ENCODE measurements at places on chromosomes 5 and 9.
A peak's percentile ranks its signal among the peaks of the same experiment; 100 is the strongest.

DNA sequence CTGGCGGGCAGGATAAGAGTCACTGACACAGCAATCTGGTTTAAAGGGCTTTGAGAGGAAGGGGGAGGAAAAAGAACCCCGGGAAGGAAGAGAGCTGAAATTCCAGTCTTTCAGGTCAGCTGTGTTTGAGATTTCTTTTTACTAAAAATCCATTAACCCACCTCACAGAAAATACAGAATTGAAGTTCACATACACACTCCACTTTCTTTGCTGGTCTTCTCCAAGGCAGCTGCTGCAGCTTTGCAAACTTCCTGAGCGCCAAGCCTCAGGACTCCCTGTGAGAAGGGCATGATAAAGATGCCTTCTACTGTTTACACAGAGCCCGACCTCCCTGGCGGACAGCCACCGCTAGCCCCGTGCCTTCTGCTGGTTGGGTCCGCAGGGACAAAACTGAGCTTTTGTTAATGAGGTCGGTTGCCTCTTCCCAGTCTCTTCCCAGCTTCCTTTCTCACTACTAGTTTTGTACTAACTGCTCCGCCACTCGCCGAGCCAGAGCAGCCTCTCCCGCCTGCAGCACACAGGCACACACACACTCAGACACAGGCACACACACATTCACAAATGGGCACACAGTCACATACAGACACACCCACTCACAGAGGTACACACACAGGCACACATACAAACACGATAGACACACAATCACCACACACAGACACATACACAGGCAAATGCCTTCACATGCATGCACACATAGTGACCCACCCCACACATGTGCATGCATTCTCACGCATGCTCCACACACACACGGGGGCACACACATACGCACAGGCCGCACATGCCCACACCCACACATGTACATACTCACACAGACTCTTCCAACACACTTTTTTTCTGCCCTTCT lies at the start of gene FREM1:
FREM1 (minus strand) TSS at position 468 of the 845 bp plus-strand sequence. CDS start 41,451 bp downstream, outside the sequence.
- H3K27ac ChIP-seq: peak within 1 kb of the TSS; percentile 44
- DNase-seq: peak; percentile 80
- H3K27me3 ChIP-seq: no peaks in the 10 kb centered on the region
- peaks cover 46% of the 10 kb centered on the region for H3K4me1 ChIP-seq

GRCh38 chr9:82424599-82425120 lies 436.1 kb downstream of the SPATA31D1 start:
- H3K27ac ChIP-seq: no peak overlapping the region
- H3K4me3 ChIP-seq: no peak overlapping the region
- no peaks in the 10 kb centered on the region for H3K4me1 ChIP-seq

GRCh38 chr9:96241391-96241809 lies 60.6 kb downstream of the HSD17B3 start:
- no peak overlapping the region for H3K27ac ChIP-seq
- H3K4me3 ChIP-seq: no peak overlapping the region
- H3K27me3 ChIP-seq: no peaks in the 10 kb centered on the region
- H3K4me1 ChIP-seq: no peaks in the 10 kb centered on the region

- DNase-seq: no peak
- H3K4me1 ChIP-seq: no peaks in the 10 kb centered on the region
- peaks cover 83% of the 10 kb centered on the region for H3K36me3 ChIP-seq
- H3K27ac ChIP-seq: no peak overlapping the region
- no peaks in the 10 kb centered on the region for H3K27me3 ChIP-seq
These were observed 18.0 kb downstream of the POLR1E start for GRCh38 chr9:37503736-37504135.

DNA sequence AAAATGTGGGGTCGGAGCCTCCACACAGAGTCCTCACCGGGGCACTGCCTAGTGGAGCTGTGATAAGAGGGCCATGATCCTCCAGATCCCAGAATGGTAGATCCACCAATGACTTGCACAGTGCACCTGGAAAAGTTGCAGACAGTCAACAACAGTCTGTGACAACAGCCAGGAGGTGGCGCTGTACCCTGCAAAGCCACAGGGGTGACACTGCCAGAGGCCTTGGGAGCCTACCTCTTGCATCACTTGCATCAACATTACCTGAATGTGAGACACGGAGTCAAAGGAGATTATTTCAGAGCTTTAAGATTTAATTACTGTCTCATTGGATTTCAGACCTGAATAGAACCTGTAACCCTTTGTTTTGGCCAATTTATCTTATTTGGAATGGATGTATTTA lies 614.1 kb upstream of the CDH9 start:
- no peak overlapping the region for H3K4me3 ChIP-seq
- DNase-seq: no peak
- no peaks in the 10 kb centered on the region for H3K27me3 ChIP-seq
- no peaks in the 10 kb centered on the region for H3K4me1 ChIP-seq
- H3K27ac ChIP-seq: no peak overlapping the region

DNA sequence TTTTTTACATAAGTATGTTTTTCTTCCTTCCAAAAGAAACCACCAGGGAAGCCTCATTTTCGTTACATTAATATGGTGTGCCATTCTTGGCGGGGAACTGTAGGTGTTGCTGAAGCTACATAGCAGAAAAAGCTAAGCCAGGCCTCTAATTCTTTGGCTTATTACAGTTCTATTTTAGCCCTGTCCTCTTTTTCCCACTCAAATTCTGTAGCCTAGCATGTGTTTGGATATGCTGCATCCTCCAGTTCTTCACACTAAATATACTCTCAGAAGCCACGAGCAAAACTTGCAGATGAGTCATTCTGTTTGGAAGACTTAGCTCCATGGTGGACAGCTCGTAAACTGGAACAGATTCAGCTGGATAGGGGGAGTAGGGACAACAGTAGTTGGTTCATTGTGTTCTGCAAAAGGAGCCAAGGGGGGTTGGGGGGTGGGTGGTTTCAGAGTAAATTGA lies 369.4 kb downstream of the TMEM161B start:
- peak; percentile 70 for DNase-seq
- no peak overlapping the region for H3K4me3 ChIP-seq
- H3K27me3 ChIP-seq: no peaks in the 10 kb centered on the region
- H3K27ac ChIP-seq: no peak overlapping the region
- no peaks in the 10 kb centered on the region for H3K4me1 ChIP-seq
- H3K36me3 ChIP-seq: no peaks in the 10 kb centered on the region

DNA sequence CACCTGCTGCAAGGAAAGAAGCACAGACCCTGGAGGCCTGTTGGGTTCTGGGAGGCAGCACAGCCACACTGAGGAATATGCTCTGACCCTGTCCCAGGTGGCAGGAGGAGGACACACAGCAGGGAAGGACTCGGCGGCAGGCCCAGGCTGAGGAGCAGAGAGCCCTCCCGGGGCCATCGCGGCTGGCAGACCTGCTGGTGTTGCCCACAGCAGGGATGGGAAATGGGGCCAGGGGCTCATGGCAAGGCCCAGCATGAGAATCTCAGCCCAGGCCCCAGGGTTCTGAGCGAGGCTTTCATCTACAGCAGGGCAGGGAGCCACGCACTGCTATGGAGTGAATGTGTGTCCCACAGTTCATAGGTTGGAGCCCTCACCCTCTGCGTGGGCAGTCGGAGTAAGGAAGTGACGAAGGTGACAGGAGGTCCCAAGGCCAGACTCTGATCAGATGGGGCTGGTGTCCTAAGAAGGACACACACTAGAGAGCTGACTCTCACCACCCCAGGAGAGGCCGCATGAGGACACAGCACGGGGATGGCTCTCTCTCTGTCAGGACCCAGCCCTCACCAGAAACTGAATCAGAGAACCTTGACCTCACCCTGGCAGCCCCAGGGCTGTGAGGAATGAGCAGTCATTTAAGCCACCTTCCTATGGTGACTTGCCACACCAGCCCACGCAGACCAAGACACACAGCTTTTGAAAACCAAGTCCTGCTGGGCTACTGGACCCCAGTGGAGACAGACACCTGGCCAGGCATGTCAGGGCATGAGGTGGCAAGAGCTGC lies 10.3 kb upstream of the GPSM1 start:
- no peak overlapping the region for H3K27ac ChIP-seq
- H3K4me3 ChIP-seq: no peak overlapping the region
- DNase-seq: no peak

DNA sequence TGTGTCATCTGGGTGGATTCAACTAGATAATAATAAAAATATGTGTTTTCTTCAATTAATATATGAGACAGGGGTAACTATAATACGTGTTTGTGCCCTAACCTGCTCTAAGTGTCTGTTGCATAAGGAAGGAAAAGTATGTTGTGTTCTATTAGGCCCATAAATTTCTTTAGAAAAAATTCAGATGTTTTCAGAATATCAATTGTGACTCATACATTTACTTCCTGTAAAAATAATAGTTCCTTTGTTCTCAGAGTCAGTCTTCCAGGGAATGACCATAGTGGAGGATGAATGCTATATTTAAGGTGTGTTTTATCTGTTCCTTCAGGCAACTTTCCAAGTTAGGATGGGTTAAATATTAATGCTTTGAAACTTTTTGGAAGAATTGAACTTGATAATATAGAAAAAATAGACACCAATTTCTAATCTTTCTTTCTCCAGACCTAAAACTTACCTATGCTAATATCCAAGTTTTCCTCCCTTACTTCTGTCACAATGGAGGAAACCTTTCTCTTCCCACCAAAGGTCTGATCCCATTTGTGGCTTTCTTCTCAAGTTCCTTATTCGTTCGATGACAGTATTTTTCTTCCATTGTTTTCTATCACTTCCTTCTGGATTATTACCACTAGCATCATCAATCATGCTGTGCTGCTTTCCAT lies 49.9 kb downstream of the ISL1 start:
- H3K36me3 ChIP-seq: no peaks in the 10 kb centered on the region
- H3K27ac ChIP-seq: no peak overlapping the region
- no peaks in the 10 kb centered on the region for H3K4me1 ChIP-seq
- H3K4me3 ChIP-seq: no peak overlapping the region

DNA sequence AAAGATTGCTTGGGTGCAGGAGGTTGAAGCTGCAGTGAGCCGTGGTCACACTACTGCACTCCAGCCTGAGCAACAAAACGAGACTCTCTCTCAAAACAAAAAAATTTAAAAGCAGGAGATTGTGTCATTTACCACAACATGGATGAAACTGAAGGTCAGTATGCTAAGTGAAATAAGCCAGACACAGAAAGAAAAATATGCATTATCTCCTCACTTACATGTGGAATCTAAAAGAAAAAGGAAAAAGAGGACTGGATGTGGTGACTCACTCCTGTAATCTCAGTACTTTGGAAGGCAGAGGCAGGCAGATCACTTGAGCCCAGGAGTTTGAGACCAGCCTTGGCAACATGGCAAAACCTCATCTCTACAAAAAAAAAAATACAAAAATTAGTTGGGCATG lies 146.8 kb upstream of the DAPK1 start:
- H3K27ac ChIP-seq: no peak overlapping the region
- H3K27me3 ChIP-seq: no peaks in the 10 kb centered on the region
- DNase-seq: no peak
- no peaks in the 10 kb centered on the region for H3K4me1 ChIP-seq
- no peak overlapping the region for H3K4me3 ChIP-seq

DNA sequence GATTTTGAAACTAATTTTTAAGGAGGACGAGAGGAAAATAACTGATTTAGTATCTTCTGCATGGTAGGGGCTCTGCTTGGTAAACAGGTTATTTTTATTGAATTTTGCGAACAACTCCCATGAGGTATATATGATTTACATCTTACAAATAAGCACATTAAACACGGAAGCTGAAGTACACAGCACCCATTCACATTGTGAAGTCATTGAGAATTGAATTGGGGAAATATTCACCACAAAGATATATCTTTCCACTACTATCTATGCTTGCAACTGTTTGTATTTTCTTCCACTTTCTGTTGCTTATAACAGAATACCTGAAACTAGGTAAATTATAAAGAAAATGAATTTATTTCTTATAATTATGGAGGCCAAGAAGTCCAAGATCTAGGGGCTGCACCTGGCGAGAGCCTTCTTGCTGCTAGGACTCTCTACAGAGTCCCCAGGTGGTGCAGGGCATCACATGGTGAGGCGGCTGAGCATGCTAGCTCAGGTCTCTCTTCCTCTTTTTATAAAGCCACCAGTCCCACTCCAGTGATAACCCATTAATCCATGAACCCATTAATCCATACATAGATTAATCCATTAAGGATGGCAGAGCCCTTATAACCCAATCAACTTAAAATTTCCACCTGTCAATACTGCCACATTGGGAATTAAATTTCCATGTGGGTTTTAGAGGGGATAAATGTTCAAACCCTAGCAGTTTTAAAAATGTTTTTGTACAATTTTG lies 79.0 kb upstream of the ZNF608 start:
- no peaks in the 10 kb centered on the region for H3K4me1 ChIP-seq
- H3K4me3 ChIP-seq: no peak overlapping the region
- no peak for DNase-seq
- H3K27ac ChIP-seq: no peak overlapping the region
- no peaks in the 10 kb centered on the region for H3K36me3 ChIP-seq
- no peaks in the 10 kb centered on the region for H3K27me3 ChIP-seq

DNA sequence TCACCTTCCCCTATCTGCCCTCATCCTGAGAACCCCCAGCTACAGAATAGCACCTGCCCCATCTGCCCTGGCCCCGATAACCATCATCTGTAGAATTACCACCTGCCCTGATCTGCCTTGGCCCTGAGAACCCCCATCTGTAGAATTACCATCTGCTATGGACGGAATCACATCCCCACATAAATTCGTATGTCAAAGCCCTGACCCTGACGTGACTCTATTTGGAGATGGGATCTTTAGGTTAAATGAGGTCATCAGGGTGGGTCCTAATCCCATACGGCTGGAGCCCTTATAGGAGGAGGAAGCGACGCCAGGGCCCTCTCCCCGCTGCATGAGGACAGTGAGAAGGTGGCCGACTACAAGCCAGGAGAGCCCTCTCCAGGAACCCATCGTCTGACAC lies 32.6 kb downstream of the SARDH start:
- peaks cover 27% of the 10 kb centered on the region for H3K27me3 ChIP-seq
- H3K4me1 ChIP-seq: no peaks in the 10 kb centered on the region
- peak; percentile 42 for DNase-seq
- H3K36me3 ChIP-seq: no peaks in the 10 kb centered on the region
- H3K27ac ChIP-seq: no peak overlapping the region

DNA sequence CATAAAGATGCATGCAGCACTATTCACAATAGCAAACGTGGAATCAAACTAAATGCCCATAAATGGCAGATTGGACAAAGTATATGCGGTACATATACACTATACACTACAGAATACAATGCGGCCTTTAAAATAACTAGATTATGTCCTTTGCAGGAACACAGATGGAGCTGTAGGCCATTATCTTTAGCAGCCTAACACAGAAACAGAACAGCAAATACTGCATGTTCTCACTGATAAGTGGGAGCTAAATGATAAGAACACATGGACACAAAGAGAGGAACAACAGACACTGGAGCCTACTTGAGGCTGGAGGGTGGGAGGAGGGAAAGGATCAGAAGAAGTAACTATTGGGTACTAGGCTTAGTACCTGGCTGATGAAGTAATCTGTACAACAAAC lies 758.2 kb downstream of the TLE1 start:
- H3K27me3 ChIP-seq: no peaks in the 10 kb centered on the region
- H3K4me1 ChIP-seq: no peaks in the 10 kb centered on the region
- no peaks in the 10 kb centered on the region for H3K36me3 ChIP-seq

- peak; percentile 90 for DNase-seq
- peak overlapping the region; percentile 70 for H3K4me3 ChIP-seq
- no peaks in the 10 kb centered on the region for H3K36me3 ChIP-seq
- H3K27me3 ChIP-seq: no peaks in the 10 kb centered on the region
These were observed 714 bp upstream of the ZNF608 start for GRCh38 chr5:124746916-124747790.

All from sigmoid colon (tissue), 7 donors.